ENCODE measurements at places on chromosomes 16 and 17.

DNA sequence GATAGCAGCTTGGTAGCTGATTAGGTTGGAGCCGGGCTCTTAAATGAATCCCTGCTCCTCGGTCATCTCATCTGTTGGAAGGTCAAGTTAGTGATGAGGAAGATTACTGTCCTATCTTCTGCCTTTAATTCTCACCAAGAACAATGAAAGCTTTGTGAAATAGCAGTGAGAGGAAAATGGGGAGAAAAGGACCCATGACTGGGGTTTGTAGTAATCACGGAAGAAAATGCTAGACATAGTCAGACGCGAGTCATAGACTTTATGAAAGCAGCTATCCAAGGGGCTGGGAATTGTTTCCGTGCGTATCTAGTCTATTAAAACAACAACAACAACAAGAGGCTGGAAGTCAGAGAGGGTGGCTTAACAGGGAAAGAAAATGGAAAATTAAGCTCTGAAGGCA, 18.3 kb downstream of the PIK3R5 start:
- no peak for DNase-seq

DNA sequence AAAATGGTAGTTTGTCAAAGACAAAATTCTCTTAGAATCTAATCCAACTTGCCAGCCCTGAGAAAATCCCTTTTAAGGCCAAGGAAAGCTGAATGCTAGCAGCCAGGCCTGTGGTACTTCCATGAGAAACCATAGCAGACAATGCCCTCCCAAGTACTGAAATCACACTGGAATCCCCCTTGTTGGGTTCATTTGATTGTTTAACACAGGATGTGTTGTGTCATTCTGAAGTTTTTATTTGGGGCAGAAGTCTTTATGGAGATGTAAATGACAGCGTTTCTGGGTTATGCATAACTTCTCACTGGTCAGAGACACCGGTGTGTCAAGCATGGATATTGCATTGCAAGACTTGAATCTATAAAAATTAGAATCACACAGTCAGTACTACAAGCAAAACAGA, 6.0 kb upstream of the ARL2BP start:
- no peak for DNase-seq

- no peak for DNase-seq
Observed at GRCh38 chr17:51152766-51153209, 571 bp upstream of the NME1 start.

DNA sequence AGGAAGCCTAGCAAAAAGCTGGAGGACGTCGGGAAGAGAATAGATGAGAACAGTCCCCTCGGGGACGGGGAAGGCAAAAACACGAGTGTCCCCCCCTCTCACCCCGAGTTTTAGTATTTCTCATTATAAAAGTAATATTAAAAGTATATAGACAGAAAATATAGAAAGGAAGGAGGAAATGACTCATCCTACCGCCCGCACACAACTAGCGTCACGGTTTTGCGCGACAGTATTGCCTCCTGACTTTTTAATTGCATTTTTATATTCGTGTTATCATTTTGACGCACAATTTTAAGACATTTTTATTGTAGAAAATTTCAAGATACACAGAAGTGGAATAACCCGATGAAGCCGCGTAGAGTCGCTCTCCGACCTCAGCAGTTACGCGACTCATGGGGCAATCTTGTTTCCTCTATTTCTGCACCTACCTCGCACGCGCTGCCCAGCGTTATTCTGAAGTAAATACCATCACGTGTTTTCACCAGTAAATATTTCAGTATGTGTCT, 652 bp upstream of the SLC25A19 start:
- peak; percentile 66 for DNase-seq

DNA sequence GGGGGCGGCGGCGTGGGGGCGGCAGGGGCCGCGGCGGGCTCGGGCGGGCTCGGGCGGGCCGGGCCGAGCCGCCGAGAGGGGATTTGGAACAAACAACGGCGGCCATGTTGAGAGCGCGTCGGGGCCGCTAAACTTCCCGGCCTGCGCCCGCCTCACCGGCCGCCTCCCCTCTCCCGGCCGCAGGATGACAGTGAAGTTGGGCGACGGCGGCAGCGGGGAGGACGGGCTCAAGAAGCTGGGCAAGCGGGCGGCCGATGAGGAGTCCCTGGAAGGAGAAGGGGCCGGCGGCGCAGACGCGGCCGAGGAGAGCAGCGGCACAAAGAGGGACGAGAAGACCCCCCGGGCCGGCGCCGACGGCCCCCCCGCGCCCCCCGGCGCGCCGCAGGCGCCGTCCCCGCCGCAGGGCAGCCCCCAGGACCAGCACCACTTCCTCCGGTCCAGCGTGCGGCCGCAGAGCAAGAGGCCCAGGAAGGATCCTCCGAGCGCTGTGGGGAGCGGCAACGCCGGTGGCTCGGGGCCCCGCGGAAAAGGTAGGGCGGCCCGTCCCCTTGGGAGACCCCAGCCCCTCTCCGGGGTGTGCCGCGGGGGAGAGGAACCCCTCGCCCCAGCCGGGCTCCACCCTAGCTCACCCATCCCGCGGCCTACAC, 2.4 kb downstream of the CRAMP1 start:
- no peak for DNase-seq

DNA sequence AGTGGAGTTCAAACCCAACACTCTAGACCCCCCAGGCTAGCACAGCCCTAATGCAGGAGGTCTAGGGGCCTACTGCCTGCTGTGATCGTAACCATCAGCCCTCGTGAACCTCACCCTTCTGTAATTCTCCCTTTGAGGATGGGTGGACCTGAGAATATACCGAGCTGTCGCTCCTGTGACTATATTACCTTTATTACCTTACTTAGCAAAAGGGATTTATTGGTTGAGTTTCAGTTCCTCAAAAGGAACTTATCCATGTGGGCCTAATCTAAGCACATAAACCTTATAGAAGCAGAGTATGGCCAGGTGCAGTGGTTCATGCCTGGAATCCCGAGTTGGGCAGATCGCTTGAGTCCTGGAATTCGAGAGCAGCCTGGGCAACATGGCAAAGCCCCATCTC, 19.2 kb upstream of the EMP2 start:
- no peak for DNase-seq

- DNase-seq: no peak
Observed at GRCh38 chr17:43914451-43914850, 7.1 kb upstream of the MPP2 start.

DNA sequence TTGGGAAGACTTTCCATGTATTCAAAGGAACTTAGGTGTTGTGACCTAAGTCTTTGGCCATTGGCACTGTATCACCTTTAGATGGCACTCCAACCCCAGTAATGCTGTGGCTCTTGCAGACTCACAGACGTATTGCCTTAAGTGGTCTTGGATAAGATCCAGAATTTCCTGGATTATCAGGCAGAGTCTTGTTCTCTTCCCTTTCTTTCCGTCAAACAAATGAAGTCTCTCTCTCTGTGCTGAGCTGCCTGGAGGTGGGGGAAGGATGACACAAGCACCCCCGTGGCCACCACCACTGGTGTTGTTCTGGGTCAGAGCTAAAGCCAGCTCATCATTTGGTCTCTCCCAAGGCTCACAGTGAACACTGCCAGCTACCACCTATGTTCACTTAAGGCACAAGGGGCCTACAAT, 789.9 kb upstream of the KIF2B start:
- no peak for DNase-seq

- no peak for DNase-seq
Observed at GRCh38 chr16:51034481-51035109, 116.5 kb downstream of the SALL1 start.

DNA sequence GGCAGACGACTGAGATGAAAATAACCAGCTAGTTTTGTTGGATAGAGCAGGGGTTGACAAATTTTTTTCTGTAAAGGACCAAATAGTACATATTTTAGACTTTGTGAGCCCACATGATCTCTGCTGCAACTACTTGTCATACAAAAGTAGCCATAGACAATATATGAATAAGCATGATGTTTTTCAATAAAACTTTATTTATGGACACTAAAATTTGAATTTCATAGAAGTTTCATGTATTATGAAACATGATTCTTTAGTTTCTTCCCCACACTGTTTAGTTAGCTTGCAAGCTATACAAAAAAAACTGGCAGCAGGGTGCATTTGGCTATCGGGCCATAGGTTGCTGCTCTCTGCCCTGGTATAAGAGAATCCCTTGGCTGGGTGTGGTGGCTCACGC, 56.6 kb downstream of the LYRM1 start:
- DNase-seq: no peak

DNA sequence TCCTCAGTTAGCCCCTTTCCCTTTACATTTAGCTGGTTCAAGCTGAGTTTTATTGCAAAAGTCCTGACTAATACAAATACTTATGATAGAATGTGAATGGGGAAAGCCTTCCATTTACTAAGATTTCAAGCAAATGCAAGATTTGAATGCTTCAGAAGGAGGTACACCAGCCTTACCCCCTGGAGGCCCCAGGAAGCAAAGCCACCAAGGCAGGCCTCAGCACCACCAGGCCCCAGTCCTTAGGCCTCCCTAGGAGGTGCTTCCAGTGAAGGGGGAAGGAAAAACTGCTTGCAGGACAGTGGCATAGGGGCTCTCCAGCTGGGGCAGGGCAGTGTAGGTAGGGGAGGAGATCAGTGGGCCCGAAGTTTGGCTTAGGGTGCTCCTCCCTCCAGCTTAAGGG, 7.3 kb upstream of the PRPSAP2 start:
- no peak for DNase-seq

DNA sequence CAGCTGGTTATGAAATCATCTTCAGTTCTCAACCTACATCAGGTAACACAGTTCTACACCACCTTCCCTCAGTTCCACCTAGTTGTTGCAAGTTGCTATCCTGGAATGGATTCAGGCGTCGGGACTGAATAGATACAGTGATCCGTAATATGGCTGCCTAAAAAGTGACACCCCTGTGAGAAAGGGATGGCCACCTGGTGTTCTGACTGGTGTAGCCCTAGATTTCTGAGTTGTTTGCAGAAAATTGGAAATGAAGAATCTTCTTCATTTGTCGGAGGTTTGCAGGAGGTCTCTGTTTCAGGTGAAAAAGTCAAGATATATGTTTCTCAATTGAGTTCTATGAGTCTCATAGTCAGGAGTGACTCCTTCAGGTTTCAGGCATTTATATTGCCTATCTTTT, 225.8 kb upstream of the ELAC2 start:
- DNase-seq: no peak

DNA sequence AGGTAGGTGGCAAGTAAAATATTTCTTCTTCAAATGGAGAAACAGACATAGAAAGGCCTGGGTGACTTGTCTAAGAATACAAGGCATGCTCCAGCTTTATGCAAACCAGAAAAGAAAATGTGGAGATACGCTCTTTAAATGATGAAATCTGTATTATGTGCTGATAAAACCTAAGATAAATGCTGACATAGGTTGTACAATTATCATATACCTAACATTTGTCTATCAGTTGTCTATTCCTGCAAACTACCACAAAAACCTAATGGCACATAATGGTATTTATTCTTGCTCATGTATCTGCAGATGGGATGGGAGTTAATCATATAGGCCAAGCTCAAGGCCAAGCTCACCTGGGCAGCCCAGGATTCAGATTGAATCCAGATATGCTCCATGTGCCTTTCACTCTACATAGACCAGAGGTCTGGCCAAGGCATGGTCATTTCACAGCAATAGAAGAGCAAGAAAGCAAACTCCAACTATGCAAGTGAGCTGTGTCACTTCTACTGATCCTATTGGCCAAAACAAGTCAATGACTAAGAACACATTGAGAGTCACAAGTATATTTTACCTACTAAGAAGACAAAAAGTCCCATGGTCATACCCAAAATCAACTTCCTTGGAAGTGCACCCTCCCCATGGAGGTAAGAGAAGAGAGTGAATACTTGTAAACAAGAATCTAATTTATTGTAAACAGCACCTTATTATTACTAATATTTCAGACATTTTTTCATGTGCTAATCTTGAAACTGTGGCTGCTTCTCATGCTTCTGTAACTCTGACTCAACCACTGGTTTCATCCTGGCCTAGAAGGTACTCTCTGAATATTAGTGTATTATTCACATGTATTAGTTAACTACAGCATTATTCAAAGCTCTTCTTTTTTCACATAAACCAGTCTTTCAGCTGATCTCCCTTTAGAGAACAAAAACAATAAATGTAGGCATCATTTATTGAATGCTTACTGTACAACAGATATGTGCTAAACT, 270.7 kb upstream of the SOX9 start:
- no peak for DNase-seq

DNA sequence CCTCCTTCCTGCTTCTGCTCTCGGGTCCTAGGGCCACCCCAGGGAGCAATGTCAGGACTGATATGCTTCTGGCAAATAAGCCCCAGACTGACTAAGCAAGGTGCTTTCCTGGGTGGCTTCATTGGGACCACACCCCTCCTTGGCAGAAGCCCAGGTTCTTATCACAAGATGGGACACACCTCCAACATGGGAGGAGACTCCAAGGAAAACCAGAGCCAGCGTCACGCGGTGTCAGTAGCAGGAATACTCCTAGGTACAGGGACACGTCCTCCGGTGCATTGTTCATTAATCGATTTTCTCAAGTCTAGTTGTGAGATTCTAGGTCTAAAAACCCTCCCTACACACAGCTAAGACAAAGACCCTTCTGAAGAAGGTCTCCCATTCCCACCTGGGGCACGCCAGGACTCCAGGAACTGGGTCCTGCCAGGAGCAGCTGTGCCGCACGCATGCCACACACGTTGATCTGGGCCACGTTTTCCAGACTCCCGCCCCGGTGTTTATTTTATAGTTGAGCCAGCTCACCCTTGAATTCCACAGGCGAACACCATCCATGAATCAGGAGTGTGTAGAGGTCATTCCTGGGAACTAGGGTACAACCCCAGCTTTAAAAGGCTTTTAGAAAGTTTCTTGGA, 30.8 kb downstream of the FA2H start:
- DNase-seq: no peak

DNA sequence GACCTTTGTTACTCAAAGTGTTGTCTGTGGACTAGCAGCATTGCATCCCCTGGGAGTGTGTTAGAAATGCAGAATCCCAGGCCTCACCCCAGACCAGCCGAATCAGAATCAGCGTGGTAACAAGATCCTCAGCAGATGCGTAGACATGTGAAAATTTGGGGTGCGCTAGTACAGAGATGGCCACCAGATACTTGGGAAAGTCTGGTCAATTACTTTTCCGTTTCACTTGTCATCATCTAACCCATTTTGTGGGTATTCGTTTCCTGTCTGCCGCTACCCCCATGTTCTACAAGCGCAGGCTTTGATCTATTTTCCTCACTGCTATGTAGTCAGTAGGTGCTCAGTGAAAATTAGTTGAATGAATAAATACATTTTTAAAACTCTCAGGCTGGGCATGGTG, 33.1 kb upstream of the HERPUD1 start:
- peak; percentile 22 for DNase-seq

- DNase-seq: no peak
Observed at GRCh38 chr17:7875804-7876370, 12.7 kb upstream of the CHD3 start.
